ENCODE measurements at places on chromosomes 12 and 14. TPM values are rescaled to one million over a fixed set of nuclear protein-coding genes. Genes with fewer than 3 reads are reported as not detected.

DNA sequence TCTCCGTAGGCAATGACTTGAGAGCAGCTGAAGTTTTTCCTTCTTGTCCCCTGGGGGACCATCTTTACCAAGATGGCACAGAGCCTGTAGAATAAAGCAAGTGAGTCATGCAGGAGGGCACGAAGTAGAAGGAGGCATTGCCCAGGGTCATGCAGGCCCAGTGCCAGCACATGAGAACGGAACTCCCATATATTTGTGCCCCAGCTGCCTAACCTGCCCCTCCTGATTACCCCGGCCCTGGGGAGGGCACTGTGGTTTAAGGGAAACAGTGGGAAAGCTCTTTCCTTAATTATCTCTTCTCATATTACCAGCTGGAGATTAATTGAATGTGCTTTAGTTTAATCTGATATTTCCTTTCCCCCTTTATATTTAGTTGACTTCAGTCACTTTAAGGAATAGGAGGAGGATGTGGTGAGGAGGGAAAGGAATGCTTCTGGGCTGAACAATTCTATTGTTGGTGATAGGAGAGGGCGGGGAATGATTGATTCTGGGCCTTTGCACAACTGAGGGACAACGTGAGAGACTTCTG, 51.9 kb downstream of the RASSF8 start:
- H3K27ac ChIP-seq, result peak overlapping the region; percentile 88
- no peaks in the 10 kb centered on the region for H3K27me3 ChIP-seq
- H3K4me1 ChIP-seq, result no peaks in the 10 kb centered on the region

Gene C14orf93
- 5.0 TPM for total RNA-seq

- DNase-seq, result no peak
- no peak overlapping the region for H3K27ac ChIP-seq
- H3K4me3 ChIP-seq, result no peak overlapping the region
- no peaks in the 10 kb centered on the region for H3K36me3 ChIP-seq
- H3K4me1 ChIP-seq, result no peaks in the 10 kb centered on the region
These were observed 70.7 kb upstream of the GALNT9 start for GRCh38 chr12:132400011-132400641.

Gene GZMB
- total RNA-seq, result 2.0 TPM

- no peaks in the 10 kb centered on the region for H3K36me3 ChIP-seq
- DNase-seq, result no peak
- no peaks in the 10 kb centered on the region for H3K27me3 ChIP-seq
- H3K4me1 ChIP-seq, result peaks cover 26% of the 10 kb centered on the region
These were observed 708 bp downstream of the FAR2 start for GRCh38 chr12:29149691-29150281.

Gene ITGB7
- not detected for total RNA-seq

Measured in right atrium auricular region (tissue), 2 donors.